Mesenteric fat pad (tissue), 1 donor: ENCODE measurements at places on chromosomes 12 and 14. TPM values are rescaled to one million over a fixed set of nuclear protein-coding genes. Genes with fewer than 3 reads are reported as not detected.

DNA sequence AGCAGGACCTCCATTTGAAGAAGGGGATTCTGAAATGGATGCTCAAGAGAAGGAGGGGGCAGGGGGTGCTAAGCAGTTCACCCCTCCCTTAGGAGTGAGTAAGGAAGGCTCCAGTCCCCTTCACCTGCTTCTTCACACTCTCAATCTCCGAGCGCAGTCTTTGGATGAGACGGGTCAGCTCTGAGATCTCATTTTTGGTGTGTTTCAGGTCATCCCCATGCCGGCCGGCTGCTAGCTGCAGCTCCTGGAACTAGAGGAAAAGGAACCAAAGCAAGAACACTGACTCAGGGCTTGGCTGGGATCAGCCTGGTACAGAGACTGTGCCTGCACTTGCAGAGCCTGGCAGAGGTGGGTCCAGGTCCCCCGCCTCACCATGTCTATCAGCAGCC is 7.3 kb downstream of the KRT73 start:
- peak; percentile 41 for DNase-seq

DNA sequence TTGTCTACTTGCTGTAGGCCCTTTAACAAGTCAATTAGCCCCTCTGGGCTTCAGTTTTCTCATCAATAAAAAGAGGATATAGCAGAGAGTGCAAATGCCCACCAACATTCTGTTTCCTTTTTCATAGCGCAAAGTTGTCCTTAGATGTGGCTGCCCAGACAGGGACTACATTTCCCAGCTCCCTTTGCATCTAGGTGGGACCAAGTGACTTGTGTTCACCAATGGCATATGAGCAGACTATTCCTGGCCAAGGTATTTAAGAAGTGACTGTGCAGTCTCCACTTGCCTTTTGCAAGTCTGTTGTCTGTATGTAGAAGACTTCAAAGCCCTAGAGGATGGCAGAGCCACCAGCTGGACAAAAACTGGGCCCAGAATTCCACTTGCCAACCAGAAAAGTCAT is 59.7 kb downstream of the DAO start:
- no peak for DNase-seq

GRCh38 chr14:89424241-89424640 is 7.2 kb upstream of the FOXN3 start:
- DNase-seq, result no peak

GRCh38 chr12:7197841-7198240 is 8.4 kb downstream of the PEX5 start:
- DNase-seq, result no peak

- DNase-seq, result no peak
These were observed 34.3 kb upstream of the LRRC10 start for GRCh38 chr12:69645031-69645430.

DNA sequence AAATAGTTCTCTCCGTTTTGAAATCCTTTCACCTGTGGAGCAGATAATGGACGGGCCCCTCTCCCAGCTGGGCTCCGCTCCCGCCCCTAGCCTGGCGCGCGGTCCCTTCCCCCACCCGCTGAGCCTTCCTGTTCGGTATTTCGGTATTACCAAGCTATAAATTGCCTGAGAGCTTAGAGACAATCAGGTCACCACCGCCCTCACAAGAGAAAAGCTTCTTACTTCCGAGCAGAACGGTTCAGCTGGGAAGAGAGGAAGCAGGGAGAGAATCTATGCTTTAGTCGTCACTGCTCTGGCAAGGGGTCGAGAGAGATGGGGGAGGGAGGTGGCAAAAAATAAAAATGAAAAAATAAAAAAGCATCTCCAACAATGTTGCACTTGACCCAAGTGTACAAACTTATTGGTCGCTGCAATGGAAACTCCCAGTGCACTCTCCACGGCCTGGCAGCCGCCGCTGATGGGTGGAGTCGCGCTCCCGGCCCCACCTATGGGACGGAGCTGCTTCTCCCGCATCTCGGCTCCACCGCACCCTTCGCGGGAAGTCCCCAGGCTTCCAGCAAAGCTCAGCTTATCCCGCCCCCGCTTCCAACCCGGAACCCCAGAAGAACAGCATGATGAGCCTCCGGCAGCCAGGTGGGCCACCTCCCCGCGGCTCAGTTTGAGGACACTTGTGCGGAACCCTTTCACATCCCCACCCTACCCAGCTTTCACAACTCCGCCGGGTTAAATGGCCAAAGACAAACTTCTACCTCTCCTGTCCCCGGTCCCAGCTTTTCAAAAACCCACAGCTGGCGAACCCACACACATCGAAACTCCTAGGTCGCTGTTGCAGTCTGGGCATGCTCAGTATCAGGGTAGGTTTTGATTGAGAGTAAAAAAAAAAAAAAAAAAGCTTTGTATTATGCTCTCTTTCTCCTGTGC is 832 bp upstream of the SYT1 start:
- peak; percentile 83 for DNase-seq

DNA sequence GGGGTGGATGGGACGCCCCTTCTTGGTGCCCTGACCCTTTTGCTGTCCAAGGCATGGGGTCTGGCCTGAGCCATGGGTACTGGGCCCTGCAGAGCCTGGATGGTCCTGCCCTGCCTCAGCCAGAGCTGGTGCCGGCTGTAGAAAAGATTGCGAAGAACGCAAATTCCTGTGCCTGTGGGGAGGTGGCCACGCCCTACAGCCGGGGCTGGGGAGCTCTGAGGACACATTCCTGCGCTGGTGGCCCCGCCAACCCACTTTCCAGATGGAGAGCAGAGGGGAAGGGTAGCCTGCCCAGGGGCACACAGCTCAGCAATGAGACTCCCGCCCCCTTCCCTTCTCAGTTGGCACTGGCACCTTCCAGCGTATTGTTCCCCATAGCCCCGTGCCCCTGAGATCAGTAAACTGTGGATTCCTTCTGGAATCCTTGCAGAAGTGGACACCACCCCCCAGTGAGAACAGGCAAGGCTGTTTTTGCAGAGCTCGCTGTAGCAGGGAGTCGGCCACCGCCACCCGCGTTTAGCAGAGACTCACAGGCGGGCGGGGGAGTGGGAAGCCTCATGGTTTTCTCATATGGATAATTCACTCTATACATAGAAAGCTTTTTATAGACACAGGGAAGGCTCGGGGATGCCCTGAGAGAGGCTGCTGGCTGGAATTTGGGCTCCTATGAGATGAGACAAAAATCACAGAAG is 8.6 kb downstream of the INF2 start:
- DNase-seq, result no peak

GRCh38 chr14:65302571-65303189 is 109.8 kb upstream of the FUT8 start:
- DNase-seq, result no peak

DNA sequence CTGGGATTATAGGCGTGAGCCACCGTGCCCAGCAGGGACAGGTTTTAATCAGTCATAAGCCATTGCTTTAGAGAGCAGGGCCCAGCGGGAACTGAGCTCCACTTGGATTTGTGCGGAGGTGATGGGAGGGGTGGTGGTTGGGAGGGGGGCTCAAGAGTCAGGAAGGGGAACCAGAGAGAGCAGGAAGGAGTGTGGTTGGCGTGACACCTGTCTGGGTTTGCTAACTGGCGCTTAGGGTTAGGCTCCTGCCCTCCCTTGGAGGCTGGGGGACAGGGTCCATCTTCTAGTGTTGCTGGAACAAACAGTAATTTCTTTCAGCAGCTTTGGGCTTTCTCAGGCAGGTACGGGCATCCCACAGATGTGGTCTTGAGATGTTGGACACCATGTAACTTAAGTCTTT is 7.5 kb upstream of the ALDH2 start:
- no peak for DNase-seq

DNA sequence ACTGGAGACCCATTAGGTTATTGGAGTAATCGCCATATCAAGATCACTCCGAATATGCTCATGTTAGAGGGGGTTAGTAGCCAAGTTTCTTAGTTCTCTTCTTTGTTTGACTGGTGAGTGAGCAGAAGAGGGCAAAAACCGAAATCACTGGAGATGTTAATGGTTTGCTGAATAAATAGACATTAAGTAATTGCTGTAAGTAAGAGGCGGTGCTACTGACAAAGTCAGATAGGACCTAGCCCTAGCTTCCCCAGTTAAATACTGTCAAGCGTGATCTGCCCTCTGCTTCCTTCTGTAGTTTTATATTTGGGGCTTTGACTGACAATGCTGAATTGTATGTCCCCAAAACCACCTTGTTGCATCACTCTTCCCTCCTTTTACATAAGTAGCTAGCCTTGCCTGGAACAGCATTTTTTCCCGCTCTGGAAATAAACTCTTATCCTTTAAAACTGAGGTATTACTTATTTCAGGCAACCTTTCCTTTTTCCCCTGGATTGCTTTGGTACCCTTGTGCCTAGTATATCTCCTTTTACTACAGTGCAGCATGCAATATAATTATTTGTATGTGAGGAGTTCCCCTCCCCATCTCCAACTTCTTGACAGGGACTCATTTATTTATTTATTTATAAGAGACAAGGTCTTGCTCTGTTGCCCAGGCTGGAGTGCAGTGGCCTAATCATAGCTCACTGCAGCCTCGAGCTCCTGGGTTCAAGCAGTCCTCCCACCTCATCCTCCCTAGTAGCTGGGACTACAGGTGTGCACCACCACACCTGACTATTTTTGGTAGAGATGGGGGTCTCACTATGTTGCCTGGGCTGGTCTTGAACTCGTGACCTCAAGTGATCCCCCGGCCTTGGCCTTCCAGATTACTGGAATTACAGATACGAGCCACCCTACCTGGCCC is 1.4 kb downstream of the SNRPF start:
- no peak for DNase-seq

DNA sequence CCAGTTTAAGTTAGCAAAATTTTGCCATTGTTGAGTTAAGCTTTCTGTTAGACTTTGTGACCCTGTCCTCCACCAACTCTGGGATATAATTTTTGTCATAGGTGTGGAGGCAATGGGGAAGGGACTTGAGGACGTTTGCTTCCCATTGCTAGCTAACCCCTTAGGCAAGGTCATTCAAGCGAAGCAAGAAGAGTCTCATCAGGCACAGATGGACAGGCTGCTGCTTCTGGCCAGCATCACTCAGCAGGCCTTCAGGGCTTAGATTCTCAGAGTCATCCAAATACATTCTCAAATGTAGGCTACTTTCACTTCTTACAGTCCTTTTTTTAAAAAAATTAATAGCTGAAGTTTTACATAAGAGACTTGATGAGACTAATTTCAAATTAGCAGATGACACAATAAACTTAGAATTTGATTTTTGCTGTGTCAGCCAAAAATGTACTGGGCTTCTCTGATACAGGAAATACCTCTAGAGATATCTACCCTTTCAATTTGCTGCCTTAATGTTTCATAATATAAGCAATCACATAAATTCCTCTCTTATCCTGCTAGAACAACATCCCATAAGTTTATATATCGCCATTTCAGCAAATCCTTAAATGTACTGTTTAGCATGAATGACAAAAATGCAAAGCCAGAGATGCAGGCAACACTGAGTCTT is 875.2 kb downstream of the FLRT2 start:
- no peak for DNase-seq

DNA sequence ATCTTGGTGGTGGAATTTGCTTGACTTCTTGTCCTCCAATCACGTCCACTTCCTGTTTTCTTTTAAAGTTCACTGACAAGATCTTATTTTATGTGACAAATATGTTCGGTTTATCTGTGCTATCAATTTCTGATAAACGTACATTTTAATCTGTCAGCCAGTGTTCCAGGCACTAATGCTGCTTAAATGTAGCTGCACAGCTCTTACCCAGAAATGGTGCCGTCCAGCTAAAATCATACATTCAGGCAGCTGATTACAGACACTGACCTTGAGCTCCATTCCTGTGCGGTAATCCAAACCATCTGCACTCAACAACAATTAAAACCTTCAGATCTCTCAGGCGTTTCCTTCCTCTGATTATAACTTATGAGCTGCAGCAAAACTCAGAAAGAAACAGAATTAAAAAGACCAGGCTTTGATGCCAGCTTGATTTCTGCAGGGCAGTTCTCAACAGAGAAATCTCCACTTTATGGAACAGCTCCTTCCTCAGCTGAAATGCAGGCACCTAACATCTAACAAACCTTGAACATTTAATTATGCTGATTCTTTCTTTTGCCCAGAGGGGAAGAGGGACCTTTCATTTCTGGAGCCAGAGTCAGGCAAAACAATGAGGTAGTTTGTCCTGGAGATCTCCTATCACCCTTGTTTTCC is 26.4 kb upstream of the RASSF3 start:
- DNase-seq, result no peak

DNA sequence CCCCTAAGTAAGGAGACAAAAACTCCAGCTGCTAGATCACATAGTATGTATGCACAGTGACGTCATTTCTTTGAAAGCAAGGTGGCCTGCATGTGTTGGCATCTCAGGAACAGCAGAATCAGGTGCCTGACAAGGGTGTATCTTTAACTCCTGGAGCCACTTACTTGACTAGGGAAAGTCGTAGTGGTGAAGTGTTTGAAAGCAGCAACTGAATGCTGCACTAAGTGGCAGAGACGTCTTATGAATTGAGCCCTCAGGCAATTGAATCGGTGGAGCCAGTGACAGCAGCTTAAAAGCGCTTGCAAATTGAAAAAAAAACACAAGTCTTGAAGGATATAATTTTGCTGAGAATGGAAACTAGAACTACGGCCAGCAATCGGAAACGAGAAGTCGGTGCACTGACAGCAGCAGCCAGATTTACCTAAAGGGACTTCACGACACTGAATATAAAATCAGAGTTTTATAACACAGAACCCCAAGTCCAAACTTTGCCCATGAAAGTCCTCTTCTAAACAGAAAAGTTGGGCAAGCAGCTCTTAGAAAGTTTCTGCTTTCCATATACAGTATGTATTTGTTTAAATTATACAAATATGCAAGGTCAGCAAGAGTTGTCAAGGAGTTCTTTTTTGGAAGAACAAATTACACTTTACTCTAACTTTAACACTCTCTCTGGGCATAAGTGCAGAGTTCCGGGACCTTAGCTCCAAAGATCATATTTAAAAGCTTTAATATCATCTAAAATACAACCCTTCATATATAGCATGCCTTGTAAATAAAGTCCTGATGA is 1.1 kb downstream of the IGF1 start:
- no peak for DNase-seq

- no peak for DNase-seq
These were observed 11.6 kb upstream of the CCDC85C start for GRCh38 chr14:99615497-99616157.

- peak; percentile 95 for DNase-seq
These were observed 393 bp upstream of the DCAF5 start for GRCh38 chr14:69153152-69153872.

GRCh38 chr14:99980299-99980698 is 84.9 kb upstream of the EVL start:
- no peak for DNase-seq

DNA sequence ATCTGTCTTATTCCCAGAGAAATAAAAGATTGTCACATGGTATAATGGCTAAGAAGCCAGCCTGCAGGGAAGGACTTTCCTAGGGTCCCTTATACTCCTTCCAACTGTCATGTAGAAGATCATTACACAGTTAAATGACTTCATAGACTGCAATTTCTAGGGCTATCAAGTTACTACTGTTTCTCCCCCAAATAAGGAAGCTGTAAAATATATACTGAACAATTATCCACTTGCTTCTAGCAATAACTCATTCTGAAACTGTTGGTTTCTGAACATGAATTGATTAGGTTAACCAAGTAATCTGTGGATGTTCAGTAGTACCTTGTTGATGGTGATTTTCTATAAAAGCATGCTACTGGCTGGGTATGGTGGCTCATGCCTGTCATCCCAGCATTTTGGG is 44.6 kb downstream of the A2ML1 start:
- DNase-seq, result no peak

HHIPL1 gene
- total RNA-seq, result 3.8 TPM

TDRD9 gene
- 5.4 TPM for total RNA-seq

TRIM9 gene
- total RNA-seq, result 1.3 TPM

EML1 gene
- total RNA-seq, result 32.5 TPM

PPP4R4 gene
- total RNA-seq, result 0.13 TPM

BBOF1 gene
- total RNA-seq, result 3.1 TPM

IRF9 gene
- total RNA-seq, result 102 TPM

A2M gene
- 996 TPM for total RNA-seq

SLC25A21 gene
- not detected for total RNA-seq

ADCY4 gene
- total RNA-seq, result 59.6 TPM

LYZ gene
- 81.9 TPM for total RNA-seq

PHETA1 gene
- total RNA-seq, result 19.5 TPM

ADAMTS20 gene
- not detected for total RNA-seq
